ENCODE measurements at places on chromosomes 11 and 22.
A peak's percentile ranks its signal among the peaks of the same experiment; 100 is the strongest.

- DNase-seq, result peak; percentile 71
Observed at GRCh38 chr11:120710354-120711131, 199.0 kb downstream of the GRIK4 start.

DNA sequence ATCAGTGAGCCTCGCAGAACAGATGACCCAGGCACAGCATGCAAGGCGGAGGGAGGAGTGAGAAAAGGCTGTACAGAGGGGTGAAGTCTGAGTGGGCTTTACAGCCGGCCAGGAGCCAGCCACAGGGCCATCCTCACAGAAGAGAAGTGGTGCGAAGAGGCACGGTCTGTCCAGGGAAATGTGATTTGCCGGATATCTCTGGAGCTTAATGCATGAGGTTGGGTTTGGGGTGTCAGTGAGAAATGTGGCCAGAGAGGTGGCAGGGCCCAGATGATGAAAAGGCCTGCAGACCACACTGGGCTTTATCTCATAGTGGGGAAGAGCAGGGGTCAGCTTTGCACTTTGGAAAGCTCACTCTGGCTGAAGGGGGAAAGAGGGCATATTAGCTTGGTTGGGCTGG, 255.2 kb downstream of the BUD13 start:
- no peak for DNase-seq

DNA sequence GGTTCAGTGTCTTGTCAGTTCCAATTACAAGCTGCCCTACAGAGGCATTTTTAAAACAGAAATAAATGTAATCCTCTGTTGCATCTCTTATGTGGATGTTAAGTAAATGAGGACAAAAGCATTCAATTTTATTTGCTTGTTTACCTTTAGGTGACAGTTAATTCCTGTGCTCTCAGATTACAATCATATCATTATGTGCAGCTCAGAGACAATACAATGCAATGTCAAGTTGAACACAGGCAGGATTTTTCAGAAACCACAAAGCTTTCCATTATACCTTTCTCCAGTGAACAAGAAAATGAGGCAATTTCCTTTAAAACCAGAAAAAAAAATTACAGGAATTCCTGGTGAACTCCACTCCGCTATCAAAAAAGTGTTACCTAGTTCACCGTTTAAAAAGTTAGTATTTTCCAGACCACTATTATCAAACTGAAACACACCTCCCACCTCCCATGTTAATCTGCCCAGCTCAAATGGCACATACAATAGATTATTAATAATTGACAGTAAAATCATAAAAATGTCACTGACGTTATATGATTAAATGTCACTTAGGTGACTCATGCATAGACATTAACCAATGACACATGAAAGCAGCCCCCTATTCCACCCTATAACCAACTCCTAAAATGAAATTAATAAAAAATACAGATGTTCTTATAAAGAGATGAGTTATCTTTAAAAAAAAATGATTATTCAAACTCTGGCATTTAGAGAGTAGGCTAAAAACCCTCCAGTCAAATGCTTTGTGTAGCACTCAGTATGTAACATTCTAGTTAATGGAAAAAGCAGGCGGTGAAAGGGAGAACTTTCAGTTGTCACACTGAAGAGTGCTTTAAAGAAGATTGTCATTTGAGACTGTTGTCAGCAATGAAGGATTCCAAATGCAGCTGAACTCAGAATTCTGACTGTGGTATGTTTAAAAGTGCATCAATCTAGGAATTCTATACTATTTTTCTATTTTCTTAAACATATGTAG, 98.6 kb downstream of the MUC15 start:
- DNase-seq, result no peak

- DNase-seq, result no peak
Observed at GRCh38 chr11:120340529-120340928, 4.3 kb downstream of the ARHGEF12 start.

GRCh38 chr22:35996596-35996995, 32.0 kb downstream of the RBFOX2 start:
- no peak for DNase-seq

DNA sequence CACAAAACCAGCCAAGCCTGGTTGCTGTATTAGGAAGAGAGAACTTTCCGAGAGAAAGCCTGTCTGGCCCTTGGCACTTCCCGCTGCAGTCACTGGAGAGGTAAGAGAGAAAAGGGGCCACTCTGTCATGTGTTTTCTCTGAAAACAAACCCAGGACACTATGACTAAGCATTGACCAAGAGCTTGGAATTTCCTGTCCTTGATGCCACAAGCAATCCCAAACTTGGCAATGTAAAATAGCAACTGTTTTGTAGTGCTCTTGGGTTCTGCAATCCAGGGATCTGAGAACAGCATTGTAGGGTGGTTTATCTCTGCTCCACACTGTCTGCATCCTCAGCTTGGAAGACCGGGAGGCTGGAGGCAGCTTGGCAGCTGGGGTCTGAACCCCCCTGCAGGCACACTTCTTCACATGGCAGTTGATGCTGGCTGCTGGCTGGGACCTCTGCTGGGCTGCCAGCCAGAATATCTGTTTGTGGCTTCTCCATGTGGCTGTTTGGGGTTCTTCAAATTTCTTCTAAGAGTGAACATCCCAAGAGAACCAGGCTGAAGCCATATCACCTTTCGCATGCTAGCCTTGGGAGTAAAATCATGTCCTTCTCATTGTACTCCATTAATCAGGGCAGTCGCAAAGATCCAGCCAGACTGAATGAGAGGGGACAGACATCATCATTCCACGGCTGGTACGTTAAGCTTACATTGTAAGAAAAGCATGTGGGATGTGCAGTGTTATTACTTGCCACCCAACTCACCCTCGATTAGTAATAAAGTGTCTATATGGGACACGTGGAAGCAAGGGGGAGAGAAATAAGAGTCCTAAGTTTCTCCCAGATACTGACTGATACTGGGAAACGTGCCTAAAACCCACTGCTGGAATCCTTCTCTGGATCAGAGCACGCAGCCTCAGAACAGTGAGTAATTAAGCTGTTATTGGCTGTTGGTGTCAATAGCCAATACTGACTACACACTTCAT, 537.4 kb upstream of the B3GAT1 start:
- DNase-seq, result peak; percentile 19

GRCh38 chr11:77309401-77310085, 8.1 kb upstream of the GDPD4 start:
- DNase-seq, result no peak

- DNase-seq, result no peak
Observed at GRCh38 chr11:126485021-126485792, 129.7 kb downstream of the ST3GAL4 start.

GRCh38 chr11:85718991-85719807, 33.2 kb upstream of the CCDC89 start:
- DNase-seq, result peak; percentile 44

GRCh38 chr11:66428933-66429332, 8.1 kb downstream of the NPAS4 start:
- DNase-seq, result no peak

GRCh38 chr22:47457509-47458300, 695.3 kb downstream of the TBC1D22A start:
- DNase-seq, result no peak

DNA sequence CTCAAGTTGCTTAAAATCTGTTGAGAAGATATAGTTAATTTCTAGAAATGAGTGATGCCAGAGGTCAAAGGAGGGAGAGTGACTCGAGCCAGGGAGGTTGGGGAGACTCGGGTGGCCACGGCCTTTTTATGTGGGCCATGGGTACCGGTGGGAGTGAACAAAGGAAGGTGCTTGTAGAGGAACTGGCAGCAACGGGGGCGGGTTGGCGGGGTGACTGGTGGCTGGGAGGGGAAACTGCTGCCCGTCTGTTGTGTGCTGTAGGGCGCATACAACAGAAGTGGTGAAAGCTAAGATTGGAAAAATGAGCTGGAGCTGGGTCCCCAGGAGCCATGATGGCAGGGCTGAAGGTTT, 5.4 kb downstream of the DAGLA start:
- DNase-seq, result no peak

GRCh38 chr22:28955817-28956216, 72.4 kb downstream of the ZNRF3 start:
- DNase-seq, result no peak

DNA sequence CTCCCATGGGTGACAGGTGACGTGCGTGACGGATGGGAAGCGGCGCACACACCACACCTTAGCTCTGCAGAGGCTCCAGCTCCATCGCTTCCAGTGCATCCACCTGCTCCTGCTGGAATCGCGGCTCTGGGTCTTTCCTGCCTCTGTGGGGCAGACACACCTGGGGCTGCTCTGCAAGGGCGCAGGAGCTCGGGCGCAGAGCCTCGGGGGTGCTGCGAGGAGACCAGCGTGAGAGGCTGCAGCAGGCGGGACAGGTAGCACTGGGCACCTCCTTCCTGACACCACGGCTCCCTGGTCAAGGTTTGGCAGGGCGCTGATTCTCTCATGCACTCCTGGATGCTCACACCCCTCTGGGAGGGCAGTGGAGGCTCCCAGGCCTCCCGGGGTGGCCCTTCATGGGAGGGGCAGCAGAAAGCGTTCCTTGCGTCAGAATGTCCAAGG, 1494.3 kb downstream of the BRD1 start:
- DNase-seq, result no peak

DNA sequence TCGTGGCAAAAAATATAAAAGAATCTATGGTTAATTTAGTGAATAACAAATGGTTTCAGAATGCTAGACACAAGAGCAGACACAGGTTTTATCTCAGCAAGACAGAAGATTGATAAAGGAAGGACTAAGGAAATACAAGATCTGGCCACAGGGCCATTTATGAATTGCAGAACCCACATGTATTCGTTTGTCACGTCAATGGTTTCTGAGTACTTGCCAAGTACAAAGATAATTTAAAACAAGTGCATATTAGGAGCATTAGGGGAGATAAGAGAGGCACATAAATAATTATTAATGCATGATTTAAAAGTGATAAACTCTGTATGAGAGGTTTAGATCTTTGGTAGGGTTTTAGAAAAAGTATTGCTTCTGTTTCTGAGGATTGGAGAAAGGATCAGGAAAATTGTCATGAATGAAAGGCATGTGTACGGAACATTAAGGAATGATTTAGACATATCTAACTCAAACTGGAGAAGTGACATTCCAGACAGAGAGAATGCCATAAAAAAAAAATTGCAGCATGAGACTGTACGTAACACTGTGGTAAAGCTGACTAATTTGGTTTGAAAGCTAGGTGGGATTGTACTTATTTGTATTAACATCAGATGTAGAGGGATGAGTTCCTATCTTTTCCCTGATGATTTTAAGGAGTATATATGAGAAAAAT, 727.1 kb downstream of the NELL1 start:
- DNase-seq, result no peak

GRCh38 chr11:70327717-70328116, 57.2 kb downstream of the PPFIA1 start:
- no peak for DNase-seq

GRCh38 chr11:57513911-57514537, 1.5 kb downstream of the SLC43A1 start:
- DNase-seq, result no peak

GRCh38 chr11:113773092-113773415, 438 bp downstream of the ZW10 start:
- no peak for DNase-seq

- DNase-seq, result no peak
Observed at GRCh38 chr11:61679296-61679695, 895 bp upstream of the DAGLA start.

GRCh38 chr11:93541884-93542810, 1.0 kb downstream of the SMCO4 start:
- DNase-seq, result no peak

- DNase-seq, result no peak
Observed at GRCh38 chr11:22671751-22672150, 5.3 kb downstream of the GAS2 start.

- DNase-seq, result no peak
Observed at GRCh38 chr11:63966444-63966843, 8.0 kb upstream of the COX8A start.

DNA sequence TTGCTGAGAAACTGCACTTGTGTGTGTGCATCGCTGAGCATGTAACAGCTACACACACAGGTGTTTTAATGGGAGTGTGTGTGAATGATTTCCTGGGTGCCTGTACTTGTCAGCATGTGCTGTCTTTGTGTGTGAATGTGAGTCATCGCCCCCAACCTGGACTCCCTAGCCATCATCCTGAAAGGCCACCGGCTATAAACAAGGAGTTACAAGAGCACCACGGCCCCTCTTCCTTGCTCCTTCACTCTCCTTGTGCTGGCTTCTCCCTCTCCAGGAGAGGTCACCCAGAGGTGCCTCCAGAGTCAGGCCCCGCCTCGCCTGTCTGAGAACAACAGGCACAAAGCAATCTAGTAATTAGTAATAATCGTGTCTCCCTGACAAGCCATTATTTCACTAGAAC, 419.2 kb downstream of the BUD13 start:
- no peak for DNase-seq

GRCh38 chr22:47658182-47658581, 895.7 kb downstream of the TBC1D22A start:
- no peak for DNase-seq

DNA sequence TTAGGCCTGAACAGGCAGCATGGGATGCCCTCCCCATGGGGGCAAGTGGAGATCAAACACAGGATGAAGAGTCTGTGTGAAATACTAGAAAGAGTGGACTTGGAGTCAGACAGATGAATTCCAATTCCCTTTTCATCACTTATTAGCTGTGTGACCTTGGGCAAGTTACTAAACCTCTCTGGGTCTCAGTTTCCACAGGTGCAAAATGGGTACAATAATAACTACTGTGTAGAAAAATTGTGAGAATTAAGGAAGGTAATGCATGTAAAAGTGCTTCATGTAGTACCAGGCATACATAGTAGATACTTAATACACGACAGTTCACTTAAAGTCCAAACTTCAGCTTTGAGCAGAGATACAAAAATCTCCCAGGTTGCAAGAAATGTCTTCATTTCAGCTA, 176.4 kb downstream of the DSCAML1 start:
- DNase-seq, result no peak

DNA sequence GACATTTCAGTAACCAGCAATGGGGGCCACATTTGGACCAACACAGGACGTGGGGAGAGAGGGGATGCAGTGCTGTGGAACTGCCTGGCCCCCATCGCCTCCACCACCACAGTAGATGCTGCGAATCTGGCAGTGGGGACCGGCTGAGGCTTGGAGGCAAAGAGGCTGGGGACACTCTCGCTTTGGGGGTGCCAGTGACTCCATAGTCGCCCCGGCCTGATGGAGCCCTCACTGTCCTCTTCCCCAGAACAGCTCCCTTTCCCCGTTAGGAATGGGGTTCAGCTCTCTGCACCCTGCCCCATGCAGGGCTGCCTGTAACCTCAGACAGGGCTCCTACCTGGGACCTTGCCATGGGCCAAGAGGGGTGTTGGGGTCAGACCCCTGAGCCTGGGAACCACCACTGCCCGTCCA, 1.8 kb upstream of the MUC2 start:
- no peak for DNase-seq

DNA sequence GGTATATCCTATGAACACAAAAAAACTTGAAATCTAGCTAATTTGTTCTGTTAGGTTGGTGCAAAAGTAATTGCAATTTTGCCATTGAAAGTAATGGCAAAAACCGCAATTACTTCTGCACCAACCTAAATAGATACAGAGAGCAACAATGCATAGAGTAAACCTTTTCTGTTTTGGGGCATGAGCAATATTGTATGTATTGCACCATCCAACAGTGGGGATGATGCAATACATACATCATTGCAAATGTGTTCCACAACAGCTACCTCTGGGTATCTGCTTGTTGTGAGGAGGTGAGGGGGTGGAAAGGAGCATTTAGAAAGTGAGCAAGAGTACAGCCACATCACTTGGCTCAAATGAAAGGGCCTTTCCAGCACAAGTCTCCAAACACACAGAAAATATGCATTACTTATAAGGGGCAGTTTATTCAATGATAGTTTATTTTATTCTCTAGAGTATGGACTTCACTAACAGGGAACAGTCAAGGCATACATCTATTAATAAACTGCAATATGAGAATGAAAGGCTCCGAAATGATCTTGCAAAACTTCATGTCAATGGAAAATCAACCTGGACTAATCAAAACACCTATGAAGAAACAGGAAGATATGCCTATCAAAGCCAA, 77.3 kb downstream of the DEUP1 start:
- DNase-seq, result no peak
